ENCODE measurements at places on chromosomes 12 and 14. TPM values are rescaled to one million over a fixed set of nuclear protein-coding genes. Genes with fewer than 3 reads are reported as not detected.

DNA sequence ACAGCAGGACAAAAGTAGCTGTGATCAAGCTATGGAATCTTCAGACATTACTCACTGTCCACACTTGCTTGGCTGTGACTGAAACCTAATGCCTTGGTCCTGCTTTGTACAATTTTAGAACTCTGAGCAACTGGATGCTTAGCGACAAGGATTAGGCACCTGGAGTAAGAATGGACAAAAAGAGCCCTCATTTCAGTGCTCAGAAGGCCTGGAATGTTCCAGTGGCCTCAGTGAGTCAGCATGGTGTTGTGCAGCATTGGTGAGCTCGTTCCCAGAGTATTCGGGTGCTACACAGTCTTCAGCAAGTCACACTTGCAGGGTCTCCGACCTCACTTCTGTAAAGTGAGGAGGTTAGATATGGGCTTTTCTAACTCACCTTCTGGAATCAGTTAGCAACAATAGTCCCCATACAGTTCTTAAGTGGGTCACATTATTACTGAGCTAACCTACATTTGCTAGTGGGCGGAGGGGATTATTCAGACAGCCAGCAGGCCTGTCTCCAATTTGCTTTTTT lies 108.0 kb upstream of the MDM1 start:
- DNase-seq, result peak; percentile 59

The CCDC175 gene
- total RNA-seq, result not detected

DNA sequence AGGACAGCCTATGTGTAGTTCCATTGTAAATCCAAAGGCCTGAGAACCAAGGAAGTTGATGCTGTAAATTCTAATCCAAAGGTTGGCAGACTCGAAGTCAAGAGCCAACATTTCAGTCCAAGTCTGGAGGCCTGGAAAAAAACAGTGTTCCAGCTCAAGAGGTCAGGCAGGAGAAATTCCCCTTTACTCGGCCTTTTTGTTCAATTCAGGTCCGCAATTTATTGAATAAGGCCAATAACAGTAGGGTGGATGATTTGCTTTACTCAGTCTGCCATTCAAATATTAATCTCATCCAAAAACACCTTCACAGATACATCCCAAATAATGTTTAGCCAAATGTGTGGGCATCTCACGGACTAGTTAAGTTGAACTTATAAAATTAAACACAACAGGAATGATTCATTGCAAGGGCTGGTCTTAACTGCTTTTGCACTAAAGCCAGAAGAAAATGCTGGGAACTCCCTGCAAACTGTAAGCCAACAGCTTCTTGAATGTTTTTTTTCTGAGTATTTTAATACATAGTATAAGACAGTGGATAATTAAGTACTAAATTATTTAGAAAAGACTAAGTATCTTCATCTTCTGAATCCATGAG lies 197.4 kb upstream of the GARIN6 start:
- DNase-seq, result peak; percentile 94

The ADAMTS20 gene
- total RNA-seq, result not detected

DNA sequence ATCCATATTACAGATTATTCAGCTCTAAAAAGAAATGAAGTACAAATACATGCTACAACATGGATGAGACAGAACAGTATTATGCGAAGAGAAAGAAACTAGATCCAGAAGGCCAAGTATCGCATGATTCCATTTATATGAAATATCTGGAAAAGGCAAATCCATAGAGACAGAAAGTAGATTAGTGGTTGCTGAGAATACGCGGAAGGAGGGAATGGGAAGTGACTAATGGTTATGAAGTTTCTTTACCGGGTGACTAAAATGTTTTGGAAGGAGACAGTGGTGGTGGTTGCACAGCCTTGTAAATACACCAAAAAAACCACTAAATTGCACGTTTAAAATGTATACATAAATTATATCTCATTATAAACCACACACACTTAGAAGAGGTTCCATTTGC lies 12.5 kb downstream of the PRDM4 start:
- no peak for DNase-seq

- no peak for DNase-seq
These were observed 513.1 kb downstream of the KCNH5 start for GRCh38 chr14:62532181-62532580.

- DNase-seq, result peak; percentile 77
These were observed 73.1 kb downstream of the DAD1 start for GRCh38 chr14:22515929-22516328.

The OR4E2 gene
- not detected for total RNA-seq

The CELA1 gene
- not detected for total RNA-seq

The AICDA gene
- total RNA-seq, result 0.30 TPM

- DNase-seq, result no peak
These were observed 510.6 kb downstream of the RERGL start for GRCh38 chr12:17579205-17580026.

The CLEC6A gene
- total RNA-seq, result 0.20 TPM

The APOF gene
- total RNA-seq, result not detected

The CKB gene
- total RNA-seq, result 340 TPM
